BE2C (cell line): ENCODE measurements at places on chromosomes 12 and 14.
A peak's percentile ranks its signal among the peaks of the same experiment; 100 is the strongest.

DNA sequence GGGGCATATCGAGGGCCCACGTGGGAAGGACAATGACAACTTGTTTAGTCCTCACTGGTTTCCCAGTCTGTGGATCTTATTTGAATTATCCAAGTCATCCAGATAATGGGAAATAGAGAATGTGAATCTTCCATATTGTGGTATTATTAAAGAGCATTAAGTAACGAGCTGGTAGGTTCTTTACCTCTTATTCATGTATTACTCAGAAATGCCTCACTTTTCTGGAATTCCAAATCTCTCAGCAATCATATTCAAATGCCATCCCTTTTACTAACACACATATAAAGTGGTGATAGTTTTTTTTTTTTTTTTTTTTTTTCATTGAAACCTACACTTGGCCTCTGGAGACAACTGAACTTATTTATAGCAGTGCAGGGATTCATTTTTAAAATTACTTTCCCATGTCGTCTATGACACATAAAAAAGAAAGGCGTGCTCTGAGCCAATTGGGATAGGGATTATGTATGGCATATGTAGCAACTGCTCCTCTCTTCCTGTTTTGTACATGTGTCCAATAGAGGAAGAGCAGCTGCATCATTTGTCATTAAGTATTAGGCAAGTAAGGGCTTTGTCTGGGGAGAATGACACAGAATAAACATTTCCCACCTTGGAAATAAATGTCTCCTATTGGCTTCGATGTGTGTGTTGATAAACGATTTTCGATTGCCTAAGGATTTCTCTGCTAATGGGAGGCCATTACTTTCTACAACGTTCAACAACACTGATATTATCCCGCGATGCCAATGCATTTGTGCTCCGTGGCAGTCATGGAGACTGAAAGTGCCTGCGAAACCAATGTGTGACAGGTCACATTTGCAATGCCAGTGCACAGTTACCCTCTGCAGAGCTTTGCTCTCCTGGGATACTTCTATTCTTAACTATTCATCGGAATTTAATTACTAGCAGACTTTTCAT is 78.6 kb upstream of the IFNG-AS1 start:
- DNase-seq = no peak

DNA sequence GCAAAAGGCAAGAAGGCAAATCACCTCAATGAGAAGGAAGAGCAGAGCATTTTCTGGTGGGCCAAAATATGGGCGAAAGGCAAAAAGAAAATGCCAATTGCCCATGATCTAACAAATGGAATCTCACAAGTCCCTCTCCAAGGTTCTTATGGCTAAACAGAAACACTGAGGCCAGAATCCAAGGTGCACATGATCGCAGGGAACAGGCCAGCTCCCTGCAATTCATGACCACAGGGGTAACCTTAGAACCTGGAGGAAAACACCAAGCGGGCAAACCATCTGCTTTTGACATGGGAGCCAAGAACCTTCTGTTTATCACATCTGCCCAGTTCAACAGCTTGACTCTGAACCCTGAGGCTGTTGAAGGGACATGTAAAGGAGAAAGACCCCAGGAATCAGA is 60.0 kb downstream of the NT5DC3 start:
- no peak for DNase-seq

DNA sequence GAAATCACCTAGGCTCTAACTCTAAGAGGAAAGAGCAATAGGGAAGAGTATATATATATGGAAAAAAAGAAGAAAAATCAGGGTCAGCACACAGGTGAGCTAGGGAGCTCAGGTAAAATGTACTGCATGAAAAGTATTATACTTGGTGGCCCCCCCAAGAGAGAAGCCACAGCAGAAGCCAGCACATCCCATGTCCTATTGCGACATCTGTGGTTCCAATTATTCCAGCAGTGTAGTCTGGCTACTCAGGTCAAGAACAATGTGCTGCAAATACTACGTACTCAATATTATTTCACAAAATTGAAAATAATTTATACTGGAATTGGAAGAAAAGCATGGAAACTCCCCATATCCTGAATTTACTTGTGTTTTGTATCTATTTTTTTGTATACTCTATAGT is 85.5 kb downstream of the CEP83 start:
- no peak for DNase-seq

- peak; percentile 71 for DNase-seq
These were observed 10.7 kb upstream of the FKBP4 start for GRCh38 chr12:2783936-2784600.

GRCh38 chr14:72532686-72533454 is 361.0 kb downstream of the DPF3 start:
- no peak for DNase-seq

GRCh38 chr12:10701131-10701681 is 21.9 kb downstream of the YBX3 start:
- DNase-seq = no peak

DNA sequence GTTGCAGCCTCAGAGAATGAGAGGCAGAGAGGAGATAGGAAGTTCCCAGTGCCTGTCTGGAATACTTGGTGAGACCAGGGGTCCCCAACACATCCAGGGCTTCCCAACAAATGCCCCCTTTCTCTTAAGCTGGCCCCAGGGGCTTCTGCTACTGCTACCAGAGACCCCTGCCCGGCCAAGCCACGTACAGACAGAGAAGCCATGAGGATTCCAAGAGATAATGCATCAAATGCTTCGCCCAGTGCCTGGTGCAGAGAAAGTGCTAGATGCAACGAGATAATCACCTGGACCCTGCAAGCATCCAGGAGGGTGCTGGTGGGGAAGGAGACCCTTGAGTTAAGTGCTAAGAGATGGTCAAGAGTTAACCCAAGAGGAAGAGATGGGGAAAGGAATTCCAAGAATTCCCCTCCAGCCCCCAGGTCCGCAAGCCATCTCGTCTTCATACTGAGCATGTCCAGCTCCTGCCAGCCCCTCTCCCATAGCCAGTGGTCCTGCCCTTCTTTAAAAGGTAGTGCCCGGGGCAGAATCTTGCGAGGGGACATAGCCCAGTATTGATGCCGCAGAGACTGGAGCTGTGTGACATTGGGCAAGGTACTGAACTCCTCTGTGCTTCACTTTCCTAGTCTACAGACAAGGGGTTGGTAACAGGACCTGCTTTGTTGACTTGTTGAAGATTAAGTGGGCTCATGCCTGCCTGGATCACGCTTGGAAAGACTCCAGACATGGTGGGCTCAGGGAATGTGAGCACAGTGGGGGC is 103.3 kb downstream of the CALM1 start:
- DNase-seq = no peak

GRCh38 chr14:30518867-30519560 is 39.9 kb upstream of the G2E3 start:
- DNase-seq = no peak

DNA sequence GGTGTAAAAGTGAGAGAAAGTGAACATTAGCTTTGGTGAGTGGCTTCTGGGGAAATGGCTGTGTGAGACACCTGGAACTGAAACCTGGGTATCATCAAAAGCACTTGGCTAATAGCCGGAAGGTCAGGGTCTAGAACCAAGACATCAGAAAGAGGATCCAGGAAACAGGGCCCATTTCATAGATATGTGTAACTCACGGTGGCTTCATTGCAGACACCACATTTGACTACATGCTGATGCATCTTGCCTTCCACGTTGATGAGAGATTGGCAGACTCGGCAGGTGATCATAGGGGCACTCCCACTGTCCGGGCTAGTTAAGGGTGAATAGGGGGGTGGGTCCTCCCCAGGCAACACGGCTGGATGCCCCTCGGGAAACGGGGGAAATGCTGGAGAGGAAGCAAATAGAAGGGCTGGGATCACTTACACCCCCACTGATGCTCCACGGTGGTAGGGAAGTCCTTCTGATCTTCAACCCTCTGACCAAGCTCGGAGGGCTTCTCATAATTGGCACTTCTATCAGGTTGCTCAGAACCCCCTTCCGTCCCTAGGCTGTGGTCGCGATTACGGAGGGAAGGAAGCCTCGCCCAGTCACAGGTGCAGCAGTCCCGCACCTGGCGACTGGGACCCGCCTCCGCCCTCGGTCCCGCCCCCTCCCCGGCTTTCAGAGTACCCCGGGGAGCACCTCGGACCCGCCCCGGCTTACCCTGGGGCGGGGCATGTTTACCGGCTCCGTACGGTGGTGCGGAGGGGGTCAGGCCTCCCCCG is 593 bp downstream of the PIP4P1 start:
- DNase-seq = peak; percentile 19

DNA sequence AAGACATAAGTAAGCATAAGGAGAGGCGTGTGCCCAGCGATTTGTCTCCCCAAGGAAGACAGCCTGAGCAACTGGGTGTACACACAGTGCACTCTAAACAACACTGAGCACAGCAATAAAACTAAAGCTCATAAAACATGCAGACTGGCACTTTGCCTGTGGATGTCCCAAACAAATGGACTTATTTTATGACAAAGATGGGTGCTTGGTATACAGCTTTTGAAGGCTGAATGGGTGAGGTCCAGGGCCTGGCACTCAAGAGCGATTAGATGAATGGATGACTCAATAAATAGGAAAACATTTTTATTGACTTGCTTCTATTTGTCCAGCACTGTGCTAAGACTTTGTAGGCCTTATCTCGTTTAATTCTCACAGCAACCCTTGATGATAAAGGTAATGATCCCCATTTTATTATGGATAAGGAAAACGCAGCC is 28.5 kb downstream of the LGMN start:
- DNase-seq = no peak

DNA sequence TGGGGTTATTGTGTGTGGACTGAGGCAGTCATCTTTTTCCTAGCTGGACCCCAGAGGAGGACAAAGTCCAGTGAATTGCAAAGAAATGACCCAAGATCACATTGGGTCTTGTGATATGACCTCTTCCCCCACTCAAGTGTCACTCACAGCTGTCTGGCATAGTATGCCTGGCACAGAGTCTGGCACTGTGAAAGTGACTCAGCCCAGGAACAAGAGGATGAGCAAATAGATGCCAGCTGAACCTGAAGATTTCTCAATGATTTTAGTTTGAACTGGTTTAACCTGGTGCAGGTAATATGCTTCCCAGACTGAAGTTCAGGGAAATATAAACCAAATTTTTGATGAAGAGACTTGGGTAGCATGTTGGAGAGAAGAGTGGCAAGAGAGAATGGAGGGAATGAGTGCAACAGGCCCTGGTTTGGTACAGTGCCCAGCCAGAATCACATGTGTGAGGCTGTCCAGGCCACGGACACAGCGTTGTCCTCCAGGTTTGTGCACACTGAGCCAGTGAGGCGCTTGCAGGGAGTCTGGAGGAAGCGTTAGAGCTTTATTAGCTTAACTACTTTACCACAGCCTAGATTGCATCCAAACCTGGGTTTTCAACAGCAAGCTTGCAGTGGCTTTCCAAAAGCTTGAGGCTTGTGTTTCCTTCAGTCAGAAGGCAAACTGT is 332.9 kb downstream of the NUAK1 start:
- no peak for DNase-seq

GRCh38 chr14:39812532-39813320 is 380.5 kb upstream of the FBXO33 start:
- DNase-seq = no peak

DNA sequence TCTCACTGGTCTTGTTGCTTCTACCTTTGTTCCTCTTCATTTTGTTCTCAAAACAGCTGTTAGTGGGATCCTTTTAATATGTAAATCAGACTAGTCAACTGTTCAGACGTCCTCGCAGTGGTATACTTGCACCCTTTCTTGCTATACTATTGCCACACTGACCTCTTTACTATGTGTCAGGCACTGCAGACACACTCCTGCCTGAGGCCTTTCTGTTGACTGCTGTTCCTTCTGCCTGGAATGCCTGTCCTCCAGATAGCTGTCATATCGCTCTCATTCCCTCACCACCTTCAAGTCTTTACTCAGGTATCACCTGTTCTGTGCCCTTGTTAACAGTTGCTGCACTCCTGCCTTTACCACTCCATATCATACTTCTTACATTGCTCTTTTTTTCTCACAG is 90.0 kb upstream of the TMEM263 start:
- no peak for DNase-seq

DNA sequence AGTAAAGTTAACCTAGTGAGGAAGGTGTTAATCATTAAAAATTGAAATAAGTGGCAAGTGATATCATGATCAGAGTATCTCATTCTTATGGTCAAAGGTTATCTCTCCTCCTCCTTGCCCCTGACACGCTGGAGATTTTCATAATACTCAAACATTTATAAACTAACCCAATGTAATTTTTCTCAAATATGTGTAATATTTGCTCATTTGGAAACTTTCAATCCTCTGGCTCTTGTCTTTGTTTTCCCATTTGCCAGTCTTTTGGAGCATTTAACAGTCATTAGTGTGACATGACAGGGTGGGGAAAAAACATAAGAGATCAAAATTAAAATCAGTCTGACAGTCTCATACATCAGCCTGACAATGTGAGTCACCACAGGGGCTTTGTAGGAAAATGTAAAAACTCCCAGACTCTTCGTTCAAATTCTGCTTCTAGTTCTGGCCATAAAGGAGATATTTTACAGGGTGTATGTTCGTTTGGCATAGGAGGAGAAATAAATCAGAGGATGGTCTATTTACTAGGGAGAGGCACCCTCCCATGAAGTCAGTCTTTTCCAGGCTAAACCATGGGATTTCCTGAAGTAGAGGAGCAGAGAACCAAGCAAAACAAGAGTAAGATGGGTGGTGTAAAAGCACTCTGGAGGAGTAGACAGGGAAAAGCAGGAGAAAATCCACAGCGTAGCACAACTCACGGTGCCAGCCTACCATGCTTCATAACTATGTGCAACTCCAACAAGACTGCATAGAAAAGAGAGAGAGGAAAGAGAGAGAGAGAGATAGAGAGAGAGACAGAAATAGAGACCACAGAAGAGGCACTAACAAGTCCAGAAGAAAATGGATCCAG is 369.2 kb upstream of the PDE3A start:
- no peak for DNase-seq

- DNase-seq = no peak
These were observed 47.7 kb upstream of the MAP3K9 start for GRCh38 chr14:70856851-70857495.

- DNase-seq = no peak
These were observed 5.3 kb downstream of the BAG5 start for GRCh38 chr14:103556946-103557758.

DNA sequence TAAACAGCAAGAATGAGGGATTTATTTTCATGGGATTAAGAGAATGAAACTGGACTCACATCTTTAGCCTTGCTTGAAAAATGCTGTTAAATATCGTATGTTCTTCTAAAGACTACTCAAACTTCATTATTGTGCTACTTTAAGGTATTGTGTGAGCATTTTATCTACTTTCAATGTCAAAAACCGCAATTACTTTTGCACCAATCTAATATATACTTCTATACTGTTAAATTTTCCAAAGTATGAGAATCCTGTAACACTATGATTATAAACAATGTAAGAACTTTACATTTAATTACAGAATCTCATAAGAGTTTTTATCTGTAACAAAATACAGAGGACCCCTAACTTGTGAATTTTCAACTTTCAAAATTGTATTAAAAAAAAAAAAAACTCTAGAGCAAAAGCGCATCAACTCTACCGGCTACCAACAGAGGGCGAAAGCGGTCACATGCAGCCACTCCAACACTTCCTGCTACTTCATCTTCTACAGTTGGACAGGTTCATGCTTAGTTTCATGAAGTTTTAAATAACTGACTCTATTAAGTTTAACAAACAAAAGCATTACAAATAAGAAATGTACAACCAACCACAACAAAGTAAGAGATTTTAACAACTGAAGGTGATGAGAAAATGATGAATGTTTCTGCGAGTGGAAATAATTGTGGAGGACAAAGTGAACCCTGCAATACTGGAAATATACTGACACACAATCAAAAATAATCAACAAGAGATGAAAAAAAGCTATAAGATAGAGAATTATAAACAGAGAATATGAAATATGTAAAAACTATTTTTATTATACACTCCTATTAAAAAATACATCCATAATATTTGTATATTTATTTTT is 210.9 kb downstream of the MED13L start:
- peak; percentile 58 for DNase-seq

GRCh38 chr12:9405886-9406563 is 197.8 kb upstream of the PZP start:
- no peak for DNase-seq
